ENCODE measurements at places on chromosomes 4 and X.

GRCh38 chr4:80112236-80112635, 39.2 kb upstream of the ANTXR2 start:
- DNase-seq: no peak

DNA sequence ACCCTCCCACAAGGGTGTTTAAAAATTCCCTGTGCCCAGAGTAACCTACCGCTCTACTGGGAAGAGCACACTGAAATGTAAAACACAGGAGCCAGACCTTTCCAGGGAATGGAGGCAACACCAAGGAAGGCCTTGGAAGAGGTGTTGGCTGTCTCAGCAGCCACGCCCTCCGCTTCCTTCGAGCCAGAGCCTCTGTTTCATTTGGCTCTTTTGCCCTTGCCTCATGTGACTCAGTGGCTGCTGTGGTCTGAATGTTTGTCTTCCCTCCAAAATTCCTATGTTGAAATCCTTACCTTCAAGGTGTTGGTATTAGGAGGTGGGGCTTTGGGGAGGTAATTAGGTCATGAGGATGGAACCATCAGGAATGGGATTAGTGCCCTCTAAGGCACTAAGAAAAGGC, 11.3 kb downstream of the SCD5 start:
- no peak for DNase-seq

DNA sequence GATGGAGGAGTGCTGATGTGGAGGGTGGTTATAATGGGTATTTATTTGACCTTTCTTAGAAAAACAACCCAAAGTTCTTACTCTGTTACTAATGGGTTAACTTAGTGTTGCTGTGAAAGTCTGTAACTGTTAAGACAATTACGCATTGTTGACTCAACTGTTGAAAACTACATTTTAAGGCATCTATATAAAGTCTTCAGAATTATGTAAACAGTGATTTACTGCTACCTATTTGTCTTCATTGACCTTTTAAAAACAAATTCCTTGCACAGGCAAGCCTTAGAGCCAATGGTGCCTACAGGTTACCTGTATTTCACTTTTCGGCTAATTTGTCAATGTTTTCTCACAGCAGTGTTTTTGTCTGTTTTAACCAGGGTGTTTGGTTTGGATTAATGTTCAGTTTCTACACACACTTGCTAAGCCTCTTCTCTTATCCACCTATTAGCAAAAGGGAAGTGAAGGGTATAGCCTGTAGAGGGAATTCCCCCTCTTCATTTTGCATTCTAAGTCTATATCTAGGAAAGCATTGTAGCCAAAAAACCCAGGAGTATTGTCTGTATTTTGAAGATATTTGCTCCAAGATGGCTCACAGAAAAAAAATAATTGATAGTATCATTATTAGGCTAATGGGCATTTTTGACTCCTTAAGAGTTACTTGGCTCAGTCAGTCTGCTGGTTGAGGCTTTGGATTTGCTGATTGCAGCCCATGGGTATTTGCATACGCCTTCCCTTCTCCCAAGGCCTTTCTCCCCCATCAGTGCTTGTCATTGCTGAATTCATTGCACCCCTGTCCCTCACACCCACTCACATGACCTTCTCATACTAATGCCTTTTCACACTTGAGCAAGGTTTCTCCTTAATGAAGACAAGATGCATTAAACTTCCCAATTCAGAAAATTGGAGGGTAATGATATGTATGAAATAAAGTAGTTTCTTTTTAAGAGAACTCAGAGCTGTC, 30.5 kb downstream of the AFF1 start:
- DNase-seq: no peak

DNA sequence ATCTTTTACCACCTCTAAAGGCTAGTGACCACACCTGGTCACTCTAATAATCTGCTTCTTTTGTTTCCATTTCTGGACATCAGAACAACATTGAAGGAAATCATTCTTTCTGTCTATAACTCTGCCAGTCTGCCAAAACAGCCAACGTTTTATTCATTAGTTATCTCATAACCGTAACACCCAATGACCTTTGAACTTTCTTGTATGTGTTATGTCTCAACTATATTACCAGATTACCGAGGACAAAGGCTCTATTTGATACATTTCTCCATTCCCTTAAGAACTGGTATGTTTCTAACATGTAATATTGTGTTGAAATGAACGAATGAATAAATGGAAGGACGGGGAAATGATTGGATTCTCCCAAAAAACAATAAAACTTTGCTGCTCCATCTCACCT, 152.7 kb downstream of the GABRB1 start:
- no peak for DNase-seq

DNA sequence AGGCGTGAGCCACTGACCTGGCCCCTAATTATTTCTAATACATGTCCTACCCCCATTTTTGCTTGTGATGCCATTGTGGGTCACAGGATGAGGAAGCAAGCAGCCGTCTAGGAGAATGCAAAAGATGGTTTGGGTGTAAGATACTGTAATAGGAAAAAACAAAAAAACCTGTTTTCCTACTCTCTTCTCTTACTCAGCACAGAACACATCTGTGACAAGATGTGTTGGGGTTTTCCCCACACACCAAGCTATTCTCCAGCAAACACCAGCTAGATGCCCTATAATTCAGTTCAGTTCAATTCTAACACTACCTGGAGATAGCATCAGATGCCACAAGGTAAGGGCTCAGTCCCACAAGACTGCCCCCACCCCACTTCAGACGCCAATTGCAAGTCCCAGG, 15.3 kb upstream of the HPRT1 start:
- DNase-seq: no peak

GRCh38 chr4:188976644-188977115, 837.4 kb downstream of the TRIML1 start:
- DNase-seq: no peak

- no peak for DNase-seq
Observed at GRCh38 chr4:40812856-40813255, 63.1 kb downstream of the NSUN7 start.

DNA sequence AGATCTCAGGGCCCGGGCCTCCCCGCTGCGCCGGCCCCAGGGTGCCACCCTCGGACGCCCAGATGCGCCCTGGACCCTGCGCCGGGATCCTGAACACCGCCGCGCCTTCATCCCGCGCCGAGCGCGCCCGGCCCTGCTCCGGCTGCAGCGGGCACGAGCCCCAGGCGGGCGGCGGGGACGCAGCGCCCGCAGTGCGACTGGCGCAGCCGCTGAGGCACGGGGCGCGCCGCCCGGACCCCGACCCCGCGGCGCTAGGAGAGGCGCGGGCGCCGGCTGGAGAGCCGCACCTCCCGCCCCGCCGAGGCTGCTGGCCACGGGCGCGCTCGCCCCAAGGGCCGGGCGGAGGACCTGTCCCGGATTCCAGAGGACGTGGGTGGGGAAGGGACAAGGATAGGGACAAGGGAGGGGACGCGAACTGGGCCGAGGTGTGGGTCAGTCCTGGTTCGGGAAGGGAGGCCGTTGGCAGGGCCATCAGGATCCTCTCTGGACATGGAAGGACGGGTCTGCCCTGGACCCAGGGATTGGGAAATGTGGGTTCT, 1.1 kb downstream of the ZFYVE28 start:
- DNase-seq: no peak

- DNase-seq: no peak
Observed at GRCh38 chr4:46839128-46839527, 69.9 kb downstream of the COX7B2 start.

- DNase-seq: no peak
Observed at GRCh38 chrX:146881521-146881920, 67.0 kb upstream of the CXorf51A start.

GRCh38 chrX:31608638-31609037, 536.8 kb upstream of the FTHL17 start:
- no peak for DNase-seq

GRCh38 chr4:47624031-47624441, 139.0 kb downstream of the ATP10D start:
- DNase-seq: no peak

DNA sequence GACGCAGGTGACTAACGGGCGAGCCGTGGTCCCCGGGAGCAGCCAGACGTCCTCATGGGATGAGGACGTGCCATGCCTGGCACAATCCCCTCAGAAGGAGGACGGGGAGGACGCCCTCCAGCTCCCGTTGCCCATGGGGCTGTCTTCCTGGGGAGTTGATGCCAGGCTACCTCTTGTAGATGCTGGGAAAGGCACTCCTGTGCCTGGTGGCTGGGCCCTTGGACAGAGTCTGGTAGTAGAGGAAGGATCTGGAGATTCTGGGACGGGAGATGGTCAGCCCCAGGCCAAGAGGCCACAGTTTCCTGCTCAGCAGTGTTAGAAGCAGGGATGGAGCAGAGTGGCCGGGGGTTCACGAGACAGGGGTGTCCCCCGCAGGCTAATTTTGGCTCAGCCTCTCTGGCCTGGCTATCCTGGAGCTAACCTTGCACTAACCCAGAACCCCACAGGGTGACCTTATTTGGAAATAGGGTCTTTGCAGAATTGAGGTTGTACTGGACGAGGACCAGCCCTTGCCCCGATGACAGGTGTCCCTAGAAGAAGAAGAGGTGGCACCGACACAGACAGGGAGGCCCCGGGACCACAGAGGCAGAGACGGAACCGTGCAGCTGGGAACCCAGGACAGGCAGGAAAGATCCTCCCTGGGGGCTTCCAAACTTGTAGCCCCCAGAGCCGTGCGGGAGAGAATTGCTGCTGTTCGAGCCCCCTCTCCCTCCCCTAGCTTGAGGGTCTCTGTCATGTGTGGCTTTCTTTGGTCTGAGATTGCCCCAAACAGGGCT, 50.1 kb upstream of the ADRA2C start:
- DNase-seq: no peak

DNA sequence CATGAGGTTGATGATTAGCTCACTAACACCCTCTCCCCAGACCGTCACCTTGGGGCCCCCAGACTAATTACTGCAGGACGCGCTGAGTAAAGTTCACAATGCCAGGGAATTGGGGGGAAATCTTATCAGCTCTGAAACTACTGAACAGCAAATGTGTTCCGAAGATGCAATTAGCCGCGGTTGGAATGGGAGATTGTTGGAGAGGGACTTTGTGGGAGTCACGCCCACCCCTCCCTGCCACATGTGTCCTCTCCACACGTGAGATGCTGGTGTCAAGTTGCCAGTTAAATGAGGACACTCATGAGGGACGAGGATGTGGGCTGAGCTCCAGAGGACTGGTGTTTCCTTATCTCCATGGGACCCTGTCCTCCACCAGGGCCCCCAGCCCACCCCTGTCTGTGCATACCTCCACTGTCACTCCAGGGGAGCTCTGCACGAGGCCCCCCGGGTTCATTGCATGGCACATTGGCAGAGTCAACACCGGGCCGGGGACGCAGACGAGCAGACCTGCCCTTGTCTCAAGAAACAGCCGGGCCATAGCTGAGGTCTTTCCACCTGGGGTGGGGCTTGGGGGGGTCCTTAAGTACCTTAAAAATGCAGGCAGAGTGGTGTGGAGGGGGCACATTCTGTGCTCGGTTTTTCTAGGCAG, 175.4 kb upstream of the PSAPL1 start:
- no peak for DNase-seq

DNA sequence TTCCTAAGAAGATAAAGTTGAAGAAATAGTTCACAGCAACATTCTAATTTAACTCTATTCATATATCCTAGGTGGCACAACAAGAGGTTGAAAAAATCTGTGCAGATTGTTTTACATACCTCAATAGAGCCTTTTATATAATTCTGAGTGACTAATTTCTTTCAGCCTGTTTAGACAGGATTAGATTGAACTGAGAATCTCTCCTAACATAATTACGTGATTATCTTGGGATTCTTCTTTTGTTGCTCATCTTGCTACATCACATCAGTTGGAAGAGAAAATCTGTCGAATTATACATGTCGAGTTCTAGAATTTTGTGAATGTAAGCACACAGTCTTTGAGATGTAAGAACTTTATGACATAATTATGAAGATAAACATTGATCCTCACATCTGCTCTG, 1873.7 kb upstream of the IGFBP7 start:
- DNase-seq: no peak

DNA sequence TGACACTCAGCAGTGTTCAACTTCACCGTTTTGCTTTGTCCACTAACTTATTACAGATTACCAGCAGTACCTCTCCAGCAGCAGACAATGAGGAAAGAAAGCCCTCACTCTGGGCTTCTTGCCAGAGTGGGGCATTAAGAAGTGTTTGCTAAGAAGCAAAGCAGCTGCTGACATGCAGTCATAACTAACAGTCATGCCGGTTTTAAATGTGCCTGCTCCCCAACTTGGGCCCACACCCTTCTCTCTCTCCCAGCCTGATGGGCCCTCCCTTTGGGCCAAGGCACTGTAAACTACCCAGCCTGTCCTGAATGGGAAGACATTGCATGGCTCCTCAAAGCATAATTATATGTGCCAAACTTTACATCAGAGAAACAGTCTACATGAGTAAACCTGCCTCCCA, 54.6 kb upstream of the HHIP start:
- DNase-seq: no peak

DNA sequence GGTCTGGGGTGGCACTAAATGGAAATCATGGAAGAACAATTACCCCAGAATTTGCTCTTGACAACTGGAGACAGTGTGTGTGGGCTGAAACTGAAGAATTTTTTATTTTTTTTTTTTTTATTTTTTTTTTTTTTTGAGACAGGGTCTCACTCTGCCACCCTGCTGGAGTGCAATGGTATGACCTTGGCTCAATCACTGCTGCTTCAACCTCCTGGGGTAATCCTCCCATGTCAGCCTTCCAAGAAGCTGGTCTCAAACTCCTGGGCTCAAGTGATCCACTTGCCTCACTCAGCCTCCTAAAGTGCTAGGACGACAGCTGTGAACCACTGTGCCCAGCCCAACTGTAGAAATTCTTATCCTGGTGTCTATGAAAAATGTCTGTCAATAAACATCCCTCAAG, 127.9 kb upstream of the MAP3K15 start:
- DNase-seq: no peak

- DNase-seq: no peak
Observed at GRCh38 chrX:148443216-148443615, 57.2 kb upstream of the AFF2 start.

DNA sequence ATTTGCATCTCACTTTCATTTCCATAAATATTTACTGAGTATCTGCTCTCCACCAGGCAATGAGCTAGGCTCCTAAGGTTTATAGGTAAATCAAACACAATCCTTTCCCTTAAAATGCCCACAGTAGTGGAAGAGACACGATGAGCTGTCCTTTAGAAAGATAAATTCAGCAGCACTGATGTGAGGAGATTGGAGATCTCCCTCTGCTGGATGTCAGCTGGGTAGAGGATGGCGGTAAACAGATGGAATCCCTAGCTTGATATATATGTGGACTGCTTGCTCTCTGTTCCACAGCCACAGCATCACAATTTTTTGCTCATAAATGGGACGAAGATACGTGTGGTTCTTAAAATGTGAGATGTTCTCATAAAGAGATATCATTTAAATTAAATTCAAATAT, 216.4 kb upstream of the RASGEF1B start:
- peak; percentile 16 for DNase-seq

GRCh38 chr4:71187404-71188155, 151.2 kb upstream of the SLC4A4 start:
- DNase-seq: no peak

DNA sequence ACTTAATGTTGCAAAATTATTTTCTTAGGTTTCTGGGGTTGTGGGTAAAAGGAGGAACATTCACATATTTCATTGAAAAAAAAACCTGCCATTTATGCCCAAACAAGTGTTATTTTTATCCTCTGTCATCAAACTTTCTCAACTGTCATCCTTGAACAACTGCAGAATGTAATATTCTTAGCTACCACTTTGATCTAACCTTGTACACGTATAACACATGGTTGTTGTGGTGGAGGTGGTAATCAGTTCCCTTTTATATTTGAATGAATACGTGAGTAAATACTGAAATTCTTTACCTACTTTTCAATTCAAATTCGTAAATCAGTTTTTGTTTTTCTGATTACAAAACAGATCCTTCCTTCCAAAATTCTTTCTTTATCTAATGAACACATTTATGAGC, 3.8 kb upstream of the AMMECR1 start:
- no peak for DNase-seq

GRCh38 chr4:16545656-16546055, 319.4 kb upstream of the TAPT1 start:
- no peak for DNase-seq

All from SK-MEL-5 (cell line).